ENCODE measurements at places on chromosomes 4 and X. TPM values are rescaled to one million over a fixed set of nuclear protein-coding genes. Genes with fewer than 3 reads are reported as not detected.

- DNase-seq: peak; percentile 8
Measured at GRCh38 chr4:148376151-148376550, 66.1 kb downstream of the NR3C2 start.

DNA sequence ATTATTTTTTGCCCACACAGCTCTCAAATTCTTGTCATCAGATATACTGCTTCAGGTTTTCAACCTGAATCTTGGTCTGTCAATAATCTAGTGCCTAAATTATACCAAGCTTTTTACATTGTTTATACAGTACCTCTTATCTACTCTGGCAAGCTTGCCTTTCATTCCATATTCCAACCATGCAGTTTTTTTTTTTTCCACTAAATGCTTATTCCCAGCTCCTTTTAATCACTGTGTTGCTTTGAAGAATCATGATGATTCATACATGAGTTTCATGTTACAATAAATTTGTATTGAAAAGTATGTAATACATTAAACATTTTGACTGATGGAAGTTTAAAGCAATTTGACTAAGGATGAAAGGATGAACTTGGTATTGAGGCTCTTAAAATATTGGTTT lies 949.0 kb downstream of the CCSER1 start:
- DNase-seq: no peak

Gene SLIT2
- total RNA-seq: not detected

GRCh38 chr4:102143433-102143832 lies 201.8 kb downstream of the SLC39A8 start:
- DNase-seq: no peak

Gene DACH2
- not detected for total RNA-seq

- DNase-seq: no peak
Measured at GRCh38 chrX:43813319-43813718, 68.9 kb downstream of the MAOB start.

DNA sequence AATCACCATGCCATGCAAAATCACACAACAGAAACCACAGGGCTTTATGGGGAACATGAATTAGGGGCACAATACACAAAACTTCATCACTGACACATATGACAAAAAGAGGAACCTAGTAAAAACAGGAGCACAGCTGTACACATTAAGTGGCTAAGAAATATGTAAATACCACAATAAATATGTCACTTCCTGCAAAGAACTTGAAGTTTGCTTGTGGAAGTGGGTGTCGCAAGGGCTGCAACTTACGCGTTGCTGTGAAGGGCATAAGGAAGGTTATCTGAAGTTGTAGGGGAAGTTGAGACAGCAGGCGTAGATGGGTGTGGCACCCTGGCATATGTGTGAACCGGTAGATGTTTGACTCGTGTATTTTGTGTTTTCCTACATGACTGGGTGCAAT lies 42.4 kb downstream of the CLCN4 start:
- DNase-seq: peak; percentile 29

DNA sequence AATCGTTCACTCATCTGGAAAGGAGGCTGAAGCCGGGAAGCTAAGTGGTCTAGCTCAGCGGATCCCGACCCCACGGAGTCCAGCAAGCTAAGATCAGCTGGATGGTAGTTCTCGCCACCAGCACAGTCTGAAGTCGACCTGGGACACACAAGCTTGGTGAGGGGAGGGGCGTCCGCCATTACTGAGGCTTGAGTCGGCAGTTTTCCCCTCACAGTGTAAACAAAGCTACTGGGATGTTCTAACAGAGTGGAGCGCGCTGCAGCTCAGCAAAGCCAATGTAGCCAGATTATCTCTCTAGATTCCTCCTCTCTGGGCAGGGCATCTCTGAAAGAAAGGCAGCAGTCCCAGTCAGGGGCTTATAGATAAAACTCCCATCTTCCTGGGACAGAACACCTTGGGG lies 555.4 kb downstream of the BCOR start:
- DNase-seq: no peak

GRCh38 chr4:147378780-147379179 lies 102.1 kb upstream of the EDNRA start:
- no peak for DNase-seq

Gene OPRPN
- total RNA-seq: not detected
